ENCODE measurements at places on chromosomes 1 and 21.
A peak's percentile ranks its signal among the peaks of the same experiment; 100 is the strongest.

DNA sequence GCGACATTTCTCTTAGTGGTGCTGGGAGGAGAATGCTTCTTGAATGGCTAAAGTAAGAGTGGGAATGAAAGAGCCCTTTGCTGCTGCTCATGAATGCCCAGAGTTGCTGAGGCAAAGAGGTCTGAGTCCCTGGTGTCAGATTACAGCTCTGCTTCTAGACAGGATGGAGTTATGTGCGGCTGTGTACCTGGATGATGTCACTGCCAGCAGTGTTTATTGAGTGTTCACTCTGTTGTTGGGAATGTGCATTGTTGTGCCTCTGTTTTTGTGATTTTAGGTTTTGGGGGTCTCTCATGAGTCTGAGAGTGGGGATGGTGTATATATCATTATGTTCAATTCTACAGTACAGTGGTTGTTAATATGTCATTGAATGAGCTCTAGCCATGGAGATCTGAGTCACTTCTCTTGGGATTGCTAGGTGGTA lies 2.7 kb downstream of the CDC14A start:
- DNase-seq = peak; percentile 65

DNA sequence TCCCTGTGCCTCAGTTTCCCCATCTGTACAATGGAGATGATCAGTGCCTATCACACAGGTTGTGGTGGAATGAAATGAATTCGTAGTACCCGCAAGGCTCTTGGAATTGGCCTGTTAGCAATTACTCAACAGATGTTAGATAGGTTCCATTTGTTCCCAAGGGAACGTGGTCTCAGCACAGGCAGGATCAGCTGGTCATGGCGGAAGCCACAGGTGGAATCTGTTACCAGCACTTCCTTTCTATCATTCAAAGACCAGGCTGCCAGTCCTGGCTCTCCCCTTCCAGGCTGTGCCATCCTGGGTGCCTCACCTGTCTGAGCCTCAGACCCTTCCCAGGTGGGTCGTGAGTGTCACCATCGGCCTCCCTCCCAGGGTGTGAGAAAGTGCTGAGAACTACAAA lies 61.5 kb downstream of the FBXO2 start:
- no peak for DNase-seq

DNA sequence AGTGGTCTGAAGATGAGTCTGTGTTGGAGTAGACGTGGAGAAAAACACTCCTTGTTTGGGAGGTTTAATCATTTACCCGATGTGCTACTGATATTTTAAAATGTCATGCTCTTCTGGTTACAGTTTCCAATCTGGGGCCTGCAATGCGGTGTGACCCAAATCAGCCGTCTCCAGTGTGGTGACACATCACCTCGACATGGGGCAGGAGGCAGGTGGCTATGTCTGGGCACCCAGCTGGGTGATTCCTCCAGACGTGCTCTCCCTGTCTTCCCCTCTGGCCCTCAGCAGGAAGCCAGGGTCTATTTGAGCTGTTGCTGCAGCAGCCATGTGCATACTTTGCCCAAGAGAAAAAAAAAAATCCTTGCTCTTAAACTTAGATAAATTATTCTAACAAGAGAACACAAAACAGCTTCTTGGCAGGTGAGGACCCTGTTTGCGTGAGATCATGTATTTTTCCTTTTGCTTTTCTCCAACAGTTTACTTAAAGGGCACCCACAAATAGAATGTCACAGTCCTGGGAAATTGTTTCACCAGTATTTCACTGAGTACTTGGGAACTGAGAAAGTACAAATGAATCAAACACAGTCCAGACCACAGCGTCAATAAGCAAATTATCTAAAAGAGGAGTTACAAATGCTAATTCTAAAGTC lies 38.9 kb upstream of the MAP10 start:
- DNase-seq = no peak

DNA sequence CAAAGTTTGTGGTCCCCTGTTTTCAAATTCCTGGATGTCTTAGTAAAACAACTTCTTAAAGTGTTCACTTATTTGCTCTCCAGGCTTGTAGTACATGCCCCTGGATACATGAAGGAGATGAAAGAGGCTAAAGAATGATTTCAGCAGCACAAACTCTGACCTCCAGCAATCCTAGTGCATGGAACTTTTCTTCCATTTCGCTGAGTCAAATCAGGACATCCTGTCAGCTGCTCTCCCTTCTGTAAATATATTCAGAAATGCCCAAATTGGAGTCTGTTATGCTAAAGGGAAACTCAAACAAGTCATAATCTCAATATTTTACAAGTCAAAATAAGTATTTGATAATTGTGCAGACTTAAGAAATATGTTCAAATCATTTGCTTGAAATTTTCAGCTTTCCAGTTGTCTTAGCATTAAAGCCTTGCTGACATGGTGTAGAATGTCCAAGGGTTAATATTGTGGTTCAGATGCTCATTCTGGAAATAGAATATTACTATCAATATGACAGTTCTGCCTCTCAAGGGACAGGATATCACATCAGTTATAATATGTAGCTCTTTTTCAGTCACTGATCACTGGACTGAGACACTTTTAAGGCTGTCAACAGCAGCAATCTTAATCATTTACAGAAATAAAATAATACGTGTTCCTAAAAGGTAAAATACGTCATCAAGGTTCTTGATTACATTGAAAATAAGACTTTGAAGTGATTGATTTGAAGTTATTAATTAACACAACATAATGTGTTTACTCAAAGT lies 1157.3 kb downstream of the PLA2G4A start:
- no peak for DNase-seq

DNA sequence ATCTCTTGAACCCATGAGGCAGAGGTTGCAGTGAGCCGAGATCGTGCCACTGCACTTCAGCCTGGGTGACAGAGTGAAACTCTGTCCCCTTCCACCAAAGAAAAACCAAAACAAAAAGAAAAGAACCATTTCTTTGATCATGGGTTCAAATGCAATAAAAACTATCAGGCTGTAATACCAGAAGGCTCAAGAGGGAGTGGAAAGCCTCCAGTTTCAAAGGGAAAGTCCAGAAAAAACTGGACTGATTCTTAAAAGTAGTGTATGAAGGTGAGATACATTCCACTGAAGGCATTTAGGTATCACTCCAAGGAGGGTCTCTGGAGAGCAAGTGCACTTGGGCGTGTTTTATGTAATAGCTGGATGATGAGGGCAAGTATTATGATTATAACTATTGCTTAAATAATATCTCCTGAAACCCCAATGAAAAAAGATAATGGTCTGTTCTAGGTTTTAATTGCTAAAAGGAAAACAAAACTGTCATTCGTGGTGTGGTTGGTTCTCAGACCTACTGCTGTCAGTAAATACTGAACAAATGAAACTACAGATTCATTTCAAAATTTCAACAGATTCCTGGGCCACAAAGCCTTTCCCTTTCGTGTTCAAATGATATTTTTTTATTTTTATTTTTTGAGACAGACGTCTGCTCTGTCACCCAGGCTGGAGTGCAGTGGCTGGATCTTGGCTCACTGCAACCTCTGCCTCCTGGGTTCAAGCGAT lies 6.0 kb upstream of the CAMTA1 start:
- DNase-seq = no peak

GRCh38 chr1:185480545-185480944 lies 163.5 kb upstream of the IVNS1ABP start:
- no peak for DNase-seq

GRCh38 chr1:216076751-216077150 lies 346.5 kb downstream of the USH2A start:
- no peak for DNase-seq

DNA sequence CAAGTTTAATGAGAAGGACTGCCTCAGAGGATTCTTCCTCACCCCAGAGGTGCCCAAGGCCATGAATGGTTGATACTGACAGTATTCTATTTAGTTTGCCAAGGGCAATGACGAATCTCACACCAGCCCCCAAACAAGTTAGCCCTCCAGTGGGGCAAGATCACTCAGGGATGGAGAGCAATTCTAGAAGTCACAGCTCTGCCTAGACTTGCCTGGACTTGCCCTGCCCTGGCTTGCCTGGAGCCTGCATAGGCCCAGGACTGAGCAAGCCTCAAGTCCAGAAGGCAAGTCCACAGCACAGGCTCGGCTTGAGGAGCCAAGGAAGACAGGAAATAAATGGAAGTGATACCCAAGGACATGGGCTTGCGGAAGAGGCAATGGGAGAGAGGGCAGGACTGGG lies 39.5 kb upstream of the RGS16 start:
- no peak for DNase-seq

GRCh38 chr1:28927648-28928313 lies 13.4 kb downstream of the EPB41 start:
- DNase-seq = no peak

DNA sequence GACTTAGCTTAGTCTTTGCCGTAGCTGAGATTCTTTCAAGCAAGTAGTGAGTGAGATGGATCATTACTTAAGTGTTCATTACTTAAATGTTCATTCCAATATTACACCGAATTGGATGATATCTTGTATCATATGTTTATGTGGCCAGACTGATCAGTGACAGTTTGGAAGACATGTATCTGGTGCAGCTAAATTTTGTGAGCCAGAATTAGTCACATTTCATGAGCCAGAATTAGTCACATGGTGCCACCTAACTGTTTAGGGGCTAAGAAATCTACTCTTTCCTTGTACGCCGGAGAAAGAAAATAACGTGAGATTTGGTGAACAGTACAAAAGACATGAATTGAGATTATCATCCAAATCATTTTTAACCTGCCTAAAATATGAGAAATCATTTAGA lies 355.6 kb downstream of the USP25 start:
- no peak for DNase-seq

DNA sequence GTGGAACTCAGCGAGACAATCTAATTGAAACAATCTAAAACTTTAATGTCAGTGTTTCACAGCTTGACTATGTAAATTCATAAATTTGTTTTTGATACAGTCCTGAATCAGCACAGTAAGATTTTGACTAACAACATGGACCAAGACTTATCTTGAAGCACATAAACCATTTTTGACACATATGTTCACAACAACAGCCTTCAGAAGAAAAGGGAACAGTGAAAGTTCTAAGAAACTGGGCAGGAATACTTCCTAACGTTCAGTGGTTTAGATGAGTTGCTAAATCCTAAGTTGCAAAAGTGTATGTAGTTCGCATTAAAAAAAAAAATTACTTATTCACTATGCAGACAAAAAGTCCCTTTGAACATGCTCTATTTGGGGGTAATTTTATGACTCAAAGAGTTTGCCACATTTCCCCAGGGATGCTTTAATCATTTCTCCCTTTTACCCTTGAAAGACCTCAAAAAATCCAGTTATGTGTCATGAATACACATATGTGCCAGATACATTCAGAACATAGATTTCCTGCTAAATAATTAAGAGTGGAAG lies 120.2 kb downstream of the MRPL39 start:
- no peak for DNase-seq

DNA sequence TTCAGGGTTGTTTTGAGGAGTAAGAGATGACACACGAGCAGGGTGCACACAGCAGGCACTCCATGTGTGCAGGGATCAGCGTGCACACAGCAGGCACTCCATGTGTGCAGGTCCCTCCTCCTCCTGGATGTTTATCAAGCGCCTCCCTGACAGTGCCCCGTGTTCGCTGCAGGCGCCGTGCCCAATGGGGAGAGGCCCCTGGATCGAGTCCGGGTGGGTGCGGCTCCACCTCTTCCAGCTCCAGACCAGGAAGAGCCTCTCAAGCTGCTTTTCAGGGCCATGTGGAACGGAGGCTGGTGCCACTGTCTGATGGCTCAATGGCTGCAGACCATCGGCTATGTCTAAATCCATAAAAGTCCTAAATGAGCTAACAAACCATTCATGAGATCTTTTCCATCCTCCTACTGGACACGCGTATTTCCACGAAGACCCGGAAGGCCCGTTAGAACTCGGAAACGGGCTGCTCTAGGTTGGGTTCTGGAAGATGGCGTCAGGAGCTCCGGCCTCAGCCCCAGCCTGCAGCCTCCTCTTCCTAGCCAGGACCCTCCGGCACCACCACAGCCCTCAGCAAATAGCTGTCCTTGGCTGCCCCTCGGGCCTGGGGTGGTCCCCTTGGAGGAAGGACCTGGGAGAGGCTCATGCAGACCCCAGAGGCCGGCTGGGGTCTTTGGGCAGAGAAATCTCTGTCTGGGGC lies 36.0 kb downstream of the RRP1 start:
- DNase-seq = no peak

DNA sequence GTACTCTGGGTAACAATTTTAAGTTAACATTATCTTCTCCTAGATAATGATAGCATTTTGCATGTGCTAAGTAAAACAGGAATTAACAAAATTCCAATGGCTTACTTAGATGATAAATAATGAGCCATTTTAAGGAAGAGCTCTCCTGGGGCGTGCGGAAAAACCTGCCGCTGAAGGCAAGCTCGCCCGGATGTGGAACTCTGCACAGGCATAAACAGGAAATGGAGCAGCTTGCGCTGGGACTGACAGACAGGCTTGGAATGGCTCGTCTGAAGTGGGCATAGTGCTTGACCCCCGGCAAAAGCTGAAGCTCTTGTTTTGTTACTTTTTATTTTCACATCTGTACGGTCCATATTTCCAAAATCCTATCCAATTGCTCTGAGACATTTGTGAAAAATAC lies 169.2 kb downstream of the ZNF281 start:
- no peak for DNase-seq

DNA sequence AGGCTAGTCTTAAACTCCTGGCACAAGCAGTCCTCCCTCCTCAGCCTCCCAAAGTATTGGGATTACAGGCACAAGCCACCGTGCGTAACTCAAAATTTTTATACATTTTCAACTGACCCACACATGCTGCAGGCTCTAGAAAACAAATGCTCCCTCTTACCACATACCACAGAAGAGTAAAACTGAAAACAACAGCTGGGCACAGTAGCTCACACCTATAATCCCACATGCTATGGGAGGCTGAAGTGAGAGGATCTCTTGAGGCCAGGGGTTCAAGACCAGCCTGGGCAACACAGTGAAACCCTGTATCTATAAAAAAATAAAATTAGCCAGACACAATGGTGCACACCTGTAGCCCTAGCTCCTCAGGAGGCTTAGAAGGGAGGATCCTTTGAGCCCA lies 56.7 kb downstream of the AKT3 start:
- no peak for DNase-seq

Data from CD4-positive, alpha-beta T cell treated with Interleukin-17A for 1 hour (primary cell).